ELR (cell line): ENCODE measurements at places on chromosomes 5 and 9.

- DNase-seq = no peak
These were observed 91.1 kb upstream of the ARRDC3 start for GRCh38 chr5:91474201-91474600.

DNA sequence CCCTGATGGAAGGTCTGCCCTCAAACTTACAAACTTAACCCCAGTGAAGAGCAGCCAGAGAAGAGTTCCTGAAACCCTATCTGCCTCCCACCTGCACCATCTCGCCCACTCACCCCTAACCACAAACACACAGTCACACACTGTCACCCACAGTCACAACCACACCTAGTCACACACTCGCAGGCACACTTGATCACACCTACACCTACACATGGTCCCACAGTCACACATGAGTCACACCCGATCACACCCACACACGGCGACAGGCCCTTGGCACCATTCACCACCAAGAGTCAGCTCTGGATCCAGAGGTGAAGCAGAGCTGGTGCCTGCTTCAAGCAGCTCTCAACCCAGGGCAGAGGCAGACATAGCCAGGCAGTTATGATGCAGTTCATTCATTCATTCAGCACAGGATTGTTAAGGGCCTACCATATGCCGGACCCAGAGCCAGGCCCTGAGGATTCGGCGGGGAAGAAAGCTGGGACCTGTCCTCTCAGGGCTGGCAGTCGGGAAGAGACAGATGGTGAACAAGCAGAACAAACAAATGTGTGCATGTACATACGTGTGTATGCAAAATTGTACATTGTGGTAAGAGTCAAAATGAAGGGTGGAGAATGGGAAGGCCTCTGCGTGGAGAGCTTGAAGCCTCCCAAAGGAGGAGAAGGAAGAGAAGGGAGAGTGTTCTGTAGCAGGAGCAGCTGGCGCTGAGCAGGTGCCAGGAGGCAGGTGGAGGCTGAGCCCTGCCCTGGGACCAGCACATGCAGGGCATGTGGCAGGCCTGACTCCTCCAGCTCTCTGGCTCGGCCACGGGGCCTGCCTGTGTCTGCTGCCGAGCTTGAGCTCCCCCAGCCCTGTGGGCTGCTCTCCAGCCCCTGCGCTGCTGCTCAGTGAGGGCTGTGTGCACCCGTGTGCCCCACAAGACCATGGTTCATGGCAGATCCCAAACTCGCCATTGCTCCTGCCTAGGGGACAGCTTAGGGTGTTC, 6.4 kb downstream of the TSPAN17 start:
- peak; percentile 39 for DNase-seq

DNA sequence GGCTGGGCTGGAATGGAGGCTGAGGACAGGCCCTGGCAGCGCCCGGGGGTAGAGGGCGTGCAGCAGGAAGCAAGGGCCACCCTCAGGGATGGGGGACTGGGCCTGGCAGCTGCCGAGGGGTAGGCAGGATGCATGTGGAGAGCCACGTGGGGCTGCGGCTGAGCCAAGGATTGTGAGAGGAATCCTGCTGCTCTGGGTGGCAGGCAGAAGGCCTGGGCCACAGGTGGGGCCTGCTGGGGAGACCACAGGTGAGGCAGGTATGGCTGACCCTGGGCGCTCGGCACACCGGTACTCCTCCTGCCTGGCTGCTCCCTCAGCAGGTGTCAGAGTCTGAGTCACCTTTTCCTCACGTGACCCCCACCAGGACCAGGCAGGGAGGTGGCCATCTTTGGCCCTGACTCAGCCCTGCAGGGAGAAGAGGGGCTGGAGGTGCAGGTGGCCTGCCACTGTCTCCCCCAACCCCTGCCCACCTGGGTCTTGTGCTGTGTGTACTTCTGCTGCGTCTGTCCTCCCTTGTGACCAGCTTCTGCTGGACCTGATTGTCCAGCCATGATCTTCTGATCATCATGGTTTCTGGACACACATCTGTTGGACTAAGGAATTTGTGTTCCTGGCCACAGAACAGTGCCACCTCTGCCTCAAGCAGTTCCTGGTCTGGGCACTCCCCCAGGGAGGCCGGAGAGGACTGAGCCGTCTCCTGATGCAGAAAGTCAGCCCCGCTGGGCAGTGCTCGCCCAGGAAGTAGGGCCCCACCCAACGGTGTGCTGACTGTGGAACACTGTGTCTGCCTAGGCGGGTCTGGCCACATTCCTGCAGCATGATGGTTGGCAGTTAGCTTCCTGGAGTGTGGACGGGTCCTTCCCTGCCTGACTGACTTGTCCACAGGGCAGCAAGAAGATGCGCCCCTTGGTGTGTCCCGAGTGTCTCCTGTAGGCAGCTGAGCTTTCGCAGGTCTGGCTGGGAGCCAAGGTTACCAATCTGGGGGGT, 6.4 kb downstream of the ARRDC1 start:
- DNase-seq = peak; percentile 96

DNA sequence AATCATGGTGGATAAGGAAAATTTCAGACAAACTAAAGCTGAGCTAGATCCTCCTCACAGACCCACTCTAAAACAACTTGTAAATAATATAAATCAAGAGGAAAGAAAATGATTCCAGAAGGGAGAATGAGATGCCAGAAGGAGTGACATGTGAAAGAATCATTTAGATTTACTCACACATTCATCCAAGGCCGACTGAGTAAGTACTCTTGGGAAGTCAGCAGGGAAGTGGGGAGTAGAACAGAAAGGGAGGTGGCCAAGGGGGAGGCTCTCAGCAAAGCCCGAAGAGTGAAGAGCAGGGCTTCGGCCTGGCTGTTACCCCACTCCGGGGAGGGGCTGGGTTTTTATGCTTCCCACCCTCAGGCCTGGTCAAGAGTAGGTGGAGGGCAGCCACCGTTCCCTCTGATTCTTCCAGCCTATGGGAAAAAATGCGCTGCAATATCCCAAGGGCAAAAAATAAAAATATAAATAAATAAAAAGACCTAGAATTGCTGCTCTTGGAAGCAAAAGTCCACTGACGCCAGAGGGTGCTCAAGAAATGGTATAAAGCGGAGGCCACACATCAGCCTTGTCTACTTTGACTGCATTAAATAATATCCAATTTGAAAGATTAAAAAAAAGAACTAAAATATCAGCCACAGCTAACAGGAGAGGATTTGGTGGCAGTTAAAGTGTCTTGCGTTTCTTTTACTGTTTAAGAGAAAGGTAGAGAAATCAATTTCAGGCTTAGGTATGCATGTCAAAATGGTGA, 110.2 kb upstream of the COL5A1 start:
- DNase-seq = no peak

GRCh38 chr5:73859696-73860095, 233.7 kb downstream of the ARHGEF28 start:
- no peak for DNase-seq

DNA sequence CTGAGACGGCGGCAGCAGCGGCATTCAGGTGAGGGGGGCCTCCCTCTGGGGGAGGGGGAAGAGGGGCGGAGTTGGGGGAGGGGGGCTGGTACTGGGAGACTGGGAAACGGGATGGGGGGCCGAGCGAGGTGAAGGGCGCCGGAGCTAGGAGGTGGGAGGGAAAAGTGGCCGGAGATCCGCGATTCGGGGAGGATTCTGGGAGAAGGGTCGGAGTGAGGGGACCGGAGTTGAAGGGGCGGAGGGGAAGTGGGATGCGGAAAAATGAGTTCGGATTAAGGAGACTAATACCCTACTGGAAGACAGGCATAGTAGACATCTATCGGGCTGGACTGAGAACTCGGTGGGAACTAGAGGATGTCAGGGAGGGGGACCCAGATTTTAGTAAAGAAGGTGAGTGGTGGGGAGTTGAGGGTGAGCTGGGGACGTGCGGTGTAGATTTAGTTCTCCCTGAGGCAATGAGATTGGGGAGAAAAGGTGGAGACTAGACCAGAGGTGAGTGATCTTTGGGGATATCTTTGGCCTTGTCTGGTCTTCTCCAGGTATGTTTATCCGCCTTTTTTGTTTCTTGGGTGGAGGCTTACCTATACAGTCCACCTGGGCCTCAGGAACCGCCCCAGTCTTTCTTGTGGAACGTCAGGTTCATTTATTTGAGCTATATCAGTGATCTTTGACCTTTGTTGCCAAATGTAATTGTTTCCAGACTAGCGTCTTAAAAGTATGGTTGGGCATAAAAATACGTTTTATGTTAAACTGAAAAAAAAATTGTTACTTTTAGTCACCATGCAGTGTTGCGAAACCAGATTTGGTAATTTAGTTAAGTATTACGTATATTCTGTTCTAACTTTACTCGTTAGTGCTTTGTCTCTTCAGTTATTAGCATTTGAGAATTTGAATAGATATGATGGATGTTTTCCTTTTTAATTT, 632 bp downstream of the UBAP1 start:
- DNase-seq = peak; percentile 50

DNA sequence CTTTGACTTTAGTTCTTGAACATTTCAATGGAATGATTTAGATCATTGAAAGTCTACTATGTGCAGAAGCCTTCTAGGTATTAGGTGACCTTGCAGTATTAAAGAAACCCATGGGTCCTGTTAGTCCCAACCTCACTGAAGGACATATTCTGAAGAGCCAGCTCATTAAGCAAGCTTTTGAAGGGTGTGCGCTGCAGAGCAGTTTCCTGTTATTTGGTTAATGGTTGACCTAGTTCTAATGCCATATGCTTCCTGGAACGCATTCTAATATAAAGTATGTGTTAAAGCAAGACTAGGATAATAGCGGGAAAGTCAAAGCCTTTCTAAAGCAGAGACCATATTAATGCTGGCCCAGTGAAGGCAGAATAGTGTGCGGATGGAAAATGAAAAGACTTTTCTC, 20.1 kb downstream of the ZNF462 start:
- DNase-seq = no peak

GRCh38 chr5:137665678-137666460, 70.0 kb downstream of the KLHL3 start:
- DNase-seq = no peak

DNA sequence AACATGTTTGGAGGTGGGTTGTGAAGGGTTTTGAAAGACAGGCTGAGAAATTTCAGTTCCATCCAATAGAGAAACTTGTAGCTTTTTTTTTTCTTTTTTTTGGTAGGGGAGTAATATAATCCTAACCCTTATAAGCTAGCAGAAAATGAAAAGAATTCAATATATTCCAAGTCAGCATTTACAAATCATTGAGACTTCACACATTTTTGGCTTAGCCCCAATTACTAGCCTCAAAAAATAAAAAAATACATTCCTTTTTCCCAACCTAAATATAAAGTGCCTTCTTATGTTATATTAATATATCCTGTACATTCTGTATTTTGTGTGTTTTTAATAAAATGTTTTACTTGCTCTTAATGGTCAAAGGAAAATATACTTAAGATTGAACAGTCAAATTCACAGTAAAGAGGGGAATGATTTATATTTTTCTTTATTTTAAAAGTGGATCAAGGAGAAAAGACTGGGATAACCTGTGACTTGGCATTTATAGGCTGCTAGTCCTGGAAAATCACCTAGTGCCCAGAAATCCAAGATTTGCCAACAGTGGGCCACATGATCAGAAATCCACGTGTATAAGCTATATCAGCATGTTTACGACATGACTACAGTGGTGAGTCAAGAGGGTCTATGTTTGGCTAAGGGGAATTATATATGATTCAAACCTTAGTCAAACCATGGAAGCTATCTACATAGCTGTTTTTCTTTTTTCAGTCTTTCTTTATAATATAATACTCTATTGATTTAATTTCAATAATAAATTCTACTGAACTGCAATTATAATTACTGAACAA, 14.5 kb downstream of the HACD4 start:
- DNase-seq = peak; percentile 94
